Astrocyte of the hippocampus (primary cell): ENCODE measurements at places on chromosomes 3 and 15.
A peak's percentile ranks its signal among the peaks of the same experiment; 100 is the strongest.

GRCh38 chr15:88191812-88192165 lies 64.8 kb downstream of the NTRK3 start:
- no peak for DNase-seq

DNA sequence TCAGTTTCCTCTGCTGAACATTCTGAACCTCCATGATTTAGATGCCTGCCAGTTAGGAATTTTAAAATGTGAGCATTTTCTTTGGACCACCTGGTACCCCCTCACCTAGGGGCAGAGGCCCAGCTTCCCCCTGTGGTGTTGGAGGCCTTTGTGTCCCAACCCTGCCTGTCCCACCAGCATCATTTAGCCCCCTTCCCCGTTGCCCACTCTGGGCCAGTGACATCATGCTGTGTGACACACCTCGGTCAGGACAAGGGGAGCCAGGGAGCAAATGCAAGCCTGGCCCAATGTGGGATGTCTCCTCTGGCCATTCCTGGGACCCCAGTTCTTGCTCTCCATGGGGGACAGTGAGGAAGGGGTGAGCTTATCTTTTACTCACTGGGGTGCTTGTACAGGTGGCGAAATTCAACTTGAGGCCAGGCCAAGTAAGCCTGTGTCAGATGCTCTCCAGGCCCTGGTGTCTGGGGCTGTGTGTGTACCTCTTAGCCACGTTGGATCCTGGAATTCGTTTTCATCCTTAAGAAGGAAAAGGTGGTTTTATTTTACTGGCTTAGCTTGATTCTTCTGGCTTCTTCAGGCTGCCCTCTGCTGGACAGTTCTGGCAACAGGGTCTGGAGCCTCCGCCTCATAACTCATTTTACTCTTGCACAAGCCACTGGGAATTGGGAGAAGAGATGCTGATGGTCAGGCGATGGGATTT lies 49.7 kb upstream of the MYZAP start:
- DNase-seq, result peak; percentile 82

- no peak for DNase-seq
Observed at GRCh38 chr15:85276508-85276907, 103.9 kb upstream of the AKAP13 start.

- no peak for DNase-seq
Observed at GRCh38 chr15:62027263-62027565, 33.0 kb downstream of the VPS13C start.

DNA sequence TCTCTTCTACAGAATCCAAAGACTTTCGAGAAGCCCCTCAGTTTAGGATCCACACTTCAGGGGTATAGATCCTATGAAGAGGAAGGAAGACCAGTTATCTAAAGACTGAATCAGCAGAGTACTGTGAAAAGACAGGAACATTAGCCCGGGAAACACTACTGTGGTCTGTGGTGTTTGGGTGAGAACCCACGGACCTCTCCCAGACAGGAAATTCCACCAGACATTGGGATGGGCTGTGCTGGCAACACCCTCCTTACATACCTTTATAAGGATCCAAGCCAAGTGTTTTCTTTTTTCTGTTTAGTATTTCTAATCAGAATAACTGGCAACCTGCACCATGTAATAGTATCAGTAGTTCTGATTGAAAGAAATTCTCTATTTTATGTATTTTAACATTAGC lies 14.1 kb downstream of the TMEM207 start:
- peak; percentile 50 for DNase-seq

GRCh38 chr3:149516920-149517319 lies 42.4 kb downstream of the TM4SF4 start:
- no peak for DNase-seq

- peak; percentile 24 for DNase-seq
Observed at GRCh38 chr3:138314751-138315150, 14.9 kb downstream of the NME9 start.

DNA sequence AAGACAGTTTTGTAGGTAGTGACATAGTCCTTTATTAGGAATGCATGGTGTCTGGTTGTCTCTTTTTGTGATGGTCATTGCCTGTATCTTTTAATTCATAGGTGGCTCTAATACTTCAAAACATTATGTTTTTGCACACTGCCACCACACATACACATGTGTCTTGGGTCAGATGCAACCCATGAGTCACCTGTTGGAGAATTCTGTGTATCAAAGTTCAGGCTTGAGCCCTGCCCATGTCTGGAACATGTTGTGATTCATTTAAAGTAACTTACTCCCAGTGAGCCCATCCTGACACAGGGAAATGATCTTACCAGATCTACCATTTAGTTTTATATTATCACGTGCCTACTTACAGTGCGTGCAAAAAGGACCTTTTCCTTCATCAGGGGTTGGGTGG lies 142.7 kb downstream of the GHSR start:
- no peak for DNase-seq

- no peak for DNase-seq
Observed at GRCh38 chr15:45962733-45963132, 327.9 kb downstream of the SQOR start.

DNA sequence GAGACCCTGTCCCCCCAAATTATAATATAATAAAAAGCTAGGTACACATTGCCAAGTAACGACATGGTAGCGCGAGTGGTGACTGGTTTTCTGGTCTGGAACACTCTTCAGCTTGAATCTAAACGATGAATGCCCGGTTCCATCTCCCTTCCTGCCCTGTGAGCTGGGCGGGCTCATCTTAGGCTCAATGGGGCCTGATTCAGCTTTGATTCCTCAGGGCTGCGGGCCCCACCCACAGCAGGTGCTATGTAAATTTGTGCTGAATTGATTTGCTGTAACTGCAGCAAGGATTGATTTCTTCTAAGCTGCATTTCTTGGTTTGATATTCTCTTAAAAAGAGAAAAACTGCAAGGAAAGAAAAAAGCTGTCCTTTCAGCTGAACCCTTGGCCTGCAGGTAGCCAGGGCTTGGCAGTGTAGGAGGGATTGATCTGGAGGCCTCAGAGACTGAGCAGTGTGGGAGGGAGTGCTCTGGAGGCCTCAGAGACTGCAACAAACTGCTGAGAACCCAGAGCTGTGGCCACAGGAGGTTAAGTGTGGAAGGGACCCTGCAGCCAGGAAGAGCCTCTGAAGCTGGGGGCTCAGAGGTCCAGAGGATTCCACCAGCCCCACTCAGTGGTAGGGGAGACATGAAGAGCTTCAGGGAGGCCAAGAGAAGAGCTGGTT lies 231.6 kb downstream of the XXYLT1 start:
- DNase-seq, result no peak

GRCh38 chr15:73947651-73948050 lies 21.4 kb downstream of the LOXL1 start:
- DNase-seq, result no peak

DNA sequence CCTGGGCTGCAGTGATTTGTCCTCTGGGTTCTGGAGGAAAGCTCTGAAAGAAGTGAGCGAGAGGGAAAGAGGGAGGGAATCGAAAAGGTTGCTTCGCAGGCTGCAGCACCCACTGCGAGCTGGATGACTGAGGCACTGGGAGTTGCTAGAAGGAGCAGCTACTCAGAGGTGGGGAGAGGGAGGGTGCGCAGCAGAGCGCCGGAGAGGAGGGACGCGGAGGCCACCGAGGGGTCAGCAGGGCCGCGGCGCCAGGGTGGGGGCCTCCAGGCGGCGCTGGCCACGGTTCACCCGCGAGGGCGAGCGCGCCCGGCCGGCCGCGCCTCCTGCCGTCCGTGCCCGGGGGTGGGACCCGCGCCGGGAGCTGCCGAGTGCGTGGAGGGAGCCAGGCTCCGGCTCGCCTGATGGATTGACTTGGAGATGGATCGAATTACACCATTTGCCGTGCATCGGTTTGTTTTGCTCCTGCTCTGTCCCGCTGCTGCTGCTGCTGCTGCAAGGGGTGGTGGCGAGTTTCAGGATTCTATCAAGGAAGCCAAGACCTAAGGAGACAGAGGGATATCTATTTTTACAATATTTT lies at the start of gene SEMA6D:
SEMA6D (plus strand) TSS at position 470 of the 577 bp plus-strand sequence. CDS start 42,294 bp downstream, outside the sequence.
- DNase-seq, result peak; percentile 90

DNA sequence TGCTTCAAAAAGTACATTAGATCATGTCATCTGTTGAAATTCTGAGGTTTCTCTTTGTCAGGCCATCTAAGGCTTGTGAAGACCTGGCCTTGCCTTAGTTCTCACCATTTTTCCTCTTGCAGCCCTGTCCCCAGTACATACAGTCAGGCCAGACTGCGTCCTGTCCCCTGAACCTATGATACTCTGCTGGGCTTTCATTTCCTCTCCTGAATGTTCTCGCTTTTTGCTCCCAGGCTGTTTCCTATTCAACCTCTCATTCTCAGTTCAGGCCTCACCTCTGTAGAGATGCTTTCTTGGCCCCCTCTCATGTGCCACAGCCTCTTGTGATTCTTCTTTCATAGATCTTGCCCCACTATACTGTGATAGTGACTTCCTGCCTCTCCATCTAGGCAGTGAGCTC lies 648.8 kb upstream of the KCNMB2 start:
- no peak for DNase-seq

DNA sequence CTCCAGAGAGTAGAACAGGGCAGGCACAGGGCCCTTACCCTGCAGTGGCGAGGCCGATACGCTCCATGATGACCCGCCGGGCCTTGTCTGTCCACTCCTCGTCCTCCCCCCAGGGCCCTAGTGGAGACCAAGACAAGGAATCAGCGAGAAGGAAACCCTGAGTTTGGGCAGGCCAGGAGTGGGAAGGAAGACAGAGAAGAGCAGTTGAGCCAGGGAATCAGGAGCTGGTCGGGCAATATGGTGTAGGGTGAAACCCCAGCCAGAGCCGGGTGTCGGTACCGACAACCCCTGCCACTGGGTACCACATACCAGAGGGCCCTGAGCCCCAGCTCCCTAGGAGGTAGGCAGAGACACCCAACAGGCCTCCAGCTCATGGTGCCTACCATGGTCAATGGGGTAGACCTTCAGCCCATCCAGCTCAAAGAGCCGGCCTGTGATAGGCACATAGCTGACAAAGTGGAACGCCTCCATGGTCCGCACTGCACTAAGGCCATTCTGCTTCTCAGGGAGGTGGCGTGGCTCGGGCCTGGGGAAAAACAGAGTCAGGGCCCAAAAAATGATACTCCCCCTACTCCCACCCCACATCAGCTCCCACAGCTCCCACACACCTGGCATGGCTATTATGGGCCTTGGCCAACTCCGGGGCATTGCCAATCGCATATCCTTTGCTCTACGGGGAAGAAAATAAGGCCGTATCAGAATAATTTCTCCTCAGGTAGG lies 38.0 kb downstream of the SEMA3G start:
- DNase-seq, result no peak

GRCh38 chr3:58175437-58176184 lies 35.2 kb downstream of the DNASE1L3 start:
- DNase-seq, result peak; percentile 60

DNA sequence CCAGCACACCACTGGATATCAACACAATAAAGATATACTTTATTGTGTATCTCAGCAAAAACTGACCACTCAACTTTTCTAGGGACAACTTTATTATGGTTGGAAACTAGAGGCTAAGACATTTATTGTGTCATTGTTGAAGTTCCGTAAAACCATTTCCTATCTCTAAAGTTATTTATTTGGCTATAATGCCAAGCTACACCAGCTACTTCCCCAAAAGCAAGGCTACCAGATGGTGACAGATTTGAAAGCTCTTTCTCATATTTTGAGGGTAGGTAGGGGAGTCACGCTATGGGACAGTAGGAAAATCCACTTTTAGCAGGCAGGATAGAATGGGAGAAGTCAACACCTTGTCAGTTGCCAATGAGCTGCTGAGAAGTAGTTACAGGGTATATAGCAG lies 834.6 kb upstream of the CFAP20DC start:
- DNase-seq, result no peak

DNA sequence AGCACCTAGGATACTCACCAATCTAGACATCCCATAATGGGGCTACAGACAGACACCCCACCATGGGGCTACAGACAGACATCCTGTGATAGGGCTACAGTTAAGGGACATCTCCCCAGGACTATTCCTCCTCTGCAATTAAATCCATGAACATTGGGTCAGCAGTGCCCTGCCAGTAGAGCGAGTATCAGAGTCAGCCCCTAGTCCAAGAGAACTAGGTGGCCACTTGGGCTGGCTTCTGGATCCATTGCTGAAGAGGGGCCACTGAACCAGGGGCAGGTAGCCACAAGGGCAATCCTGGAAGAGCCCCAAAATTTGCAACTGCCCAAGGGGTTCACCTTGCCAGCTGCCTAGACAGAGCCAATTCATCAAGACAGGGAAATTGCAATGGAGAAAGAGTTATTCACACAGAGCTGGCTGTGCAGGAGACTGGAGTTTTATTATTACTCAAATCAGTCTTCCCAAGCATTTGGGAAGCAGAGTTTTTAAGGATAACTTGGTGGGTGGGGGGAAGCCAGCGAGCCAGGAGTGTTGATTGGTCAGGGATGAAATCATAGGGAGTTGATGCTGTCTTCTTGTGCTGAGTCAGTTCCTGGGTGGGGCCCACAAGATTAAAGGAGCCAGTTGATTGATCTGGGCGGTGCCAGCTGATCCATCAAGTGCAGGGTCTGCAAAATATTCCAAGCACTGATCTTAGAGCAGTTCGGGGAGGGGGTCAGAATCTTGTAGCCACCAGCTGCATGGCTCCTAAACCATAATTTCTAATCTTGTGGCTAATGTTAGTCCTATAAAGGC lies 170.2 kb upstream of the SMAD3 start:
- no peak for DNase-seq

- DNase-seq, result peak; percentile 89
Observed at GRCh38 chr3:105513042-105513441, 146.3 kb downstream of the ALCAM start.

DNA sequence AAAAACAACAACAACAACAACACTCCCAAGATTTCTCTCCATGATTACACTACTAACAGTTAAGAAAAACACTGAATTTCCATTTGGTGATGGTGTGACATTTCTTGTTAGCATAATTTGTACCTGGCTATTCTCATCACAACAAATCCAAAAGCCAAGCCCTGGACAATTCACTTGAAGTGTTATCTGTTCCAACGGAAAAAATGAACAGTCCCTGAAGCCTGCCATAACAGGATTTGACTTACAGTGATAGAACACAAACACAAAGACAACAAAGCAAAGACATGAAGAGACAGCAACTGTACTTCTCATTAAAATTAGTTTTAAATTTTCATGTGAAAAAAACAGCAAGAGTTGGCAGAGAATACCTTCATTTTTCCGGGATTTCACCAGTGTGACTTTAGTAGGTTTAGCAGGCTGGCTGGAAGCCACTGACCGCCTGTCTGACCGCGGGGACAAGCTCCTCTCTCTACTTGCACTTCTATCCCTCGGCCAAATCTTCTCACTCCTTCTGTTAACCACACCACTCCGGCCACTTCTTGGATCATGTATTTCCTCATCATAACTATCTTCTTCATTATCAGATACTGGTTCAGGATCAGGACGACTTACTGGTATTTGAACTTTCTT lies 56.3 kb downstream of the TJP1 start:
- peak; percentile 49 for DNase-seq

DNA sequence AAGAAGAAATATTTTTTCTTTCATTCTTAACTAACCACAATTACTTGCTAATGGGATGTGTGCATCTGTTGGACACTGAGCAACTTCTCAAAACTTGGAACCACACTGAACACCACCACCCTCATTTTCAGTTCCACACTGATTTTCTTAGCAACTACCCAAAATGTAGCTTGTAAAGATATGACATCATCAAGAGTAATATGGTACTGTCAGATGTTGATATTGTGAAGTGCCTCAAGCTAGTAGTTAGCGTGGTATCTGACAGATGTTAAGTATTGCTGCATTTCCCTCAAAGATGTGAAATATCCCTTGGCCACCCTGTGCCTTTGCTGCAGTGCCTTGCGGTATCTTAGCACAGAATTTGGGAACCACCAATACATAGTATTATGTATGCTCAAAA lies 9.3 kb downstream of the RFTN1 start:
- DNase-seq, result no peak
